ENCODE measurements at places on chromosomes 12 and 14.

DNA sequence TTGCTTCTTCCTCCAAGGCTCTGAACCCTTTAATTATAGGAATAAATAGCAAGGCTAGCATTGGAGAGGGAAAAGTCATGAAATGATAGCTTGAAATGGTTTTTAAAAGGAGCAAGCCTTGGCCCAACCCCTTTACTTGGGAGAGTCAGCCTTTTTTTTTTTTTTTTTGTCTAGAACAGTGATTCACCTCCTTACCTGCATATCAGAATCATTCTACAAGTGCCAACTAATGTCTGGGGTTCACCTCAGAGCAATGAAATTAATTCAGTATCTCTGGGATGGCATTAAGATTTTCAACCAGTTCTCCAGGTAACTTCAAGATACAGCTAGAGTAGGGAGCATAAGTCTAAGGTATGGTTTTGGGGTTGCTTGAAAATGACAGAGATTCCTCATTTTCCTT lies 41.3 kb upstream of the TMTC2 start:
- no peak for DNase-seq

DNA sequence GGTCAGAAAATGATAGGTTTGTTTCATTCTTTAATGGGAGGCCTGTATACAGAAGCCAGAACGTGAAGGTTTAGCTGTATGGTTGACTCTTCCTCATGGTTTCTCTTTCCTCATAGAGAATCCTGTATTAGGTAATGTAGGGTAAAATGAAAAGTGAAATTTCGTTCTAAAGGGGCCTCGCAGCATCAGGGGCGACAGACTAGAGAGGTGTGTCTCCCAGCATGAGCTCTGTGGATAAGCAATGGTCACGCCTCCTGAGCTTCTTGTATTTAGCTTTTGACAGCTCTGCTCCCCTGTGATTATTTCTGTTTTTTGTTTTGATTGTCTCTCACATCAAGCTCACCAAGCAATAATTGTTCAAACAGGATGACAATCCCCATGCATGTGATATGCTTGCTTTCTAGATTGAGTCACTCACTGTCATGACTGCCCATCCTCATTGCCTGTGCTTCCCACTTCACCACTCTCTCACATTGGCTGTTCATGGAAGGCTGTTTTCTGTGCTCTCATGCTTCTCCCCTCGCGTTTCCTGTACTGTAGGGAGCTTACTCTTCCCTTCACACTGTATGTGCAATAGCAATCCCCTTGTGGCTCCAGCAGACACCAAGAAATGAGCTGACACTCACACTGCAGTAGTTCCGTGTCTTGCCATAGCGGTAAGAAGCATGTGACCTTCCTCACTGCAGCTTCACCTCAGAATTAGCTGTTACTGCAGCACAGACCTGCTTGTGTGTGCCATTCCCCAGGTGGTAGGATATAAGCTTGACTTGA lies 44.0 kb downstream of the RAD52 start:
- DNase-seq = no peak

DNA sequence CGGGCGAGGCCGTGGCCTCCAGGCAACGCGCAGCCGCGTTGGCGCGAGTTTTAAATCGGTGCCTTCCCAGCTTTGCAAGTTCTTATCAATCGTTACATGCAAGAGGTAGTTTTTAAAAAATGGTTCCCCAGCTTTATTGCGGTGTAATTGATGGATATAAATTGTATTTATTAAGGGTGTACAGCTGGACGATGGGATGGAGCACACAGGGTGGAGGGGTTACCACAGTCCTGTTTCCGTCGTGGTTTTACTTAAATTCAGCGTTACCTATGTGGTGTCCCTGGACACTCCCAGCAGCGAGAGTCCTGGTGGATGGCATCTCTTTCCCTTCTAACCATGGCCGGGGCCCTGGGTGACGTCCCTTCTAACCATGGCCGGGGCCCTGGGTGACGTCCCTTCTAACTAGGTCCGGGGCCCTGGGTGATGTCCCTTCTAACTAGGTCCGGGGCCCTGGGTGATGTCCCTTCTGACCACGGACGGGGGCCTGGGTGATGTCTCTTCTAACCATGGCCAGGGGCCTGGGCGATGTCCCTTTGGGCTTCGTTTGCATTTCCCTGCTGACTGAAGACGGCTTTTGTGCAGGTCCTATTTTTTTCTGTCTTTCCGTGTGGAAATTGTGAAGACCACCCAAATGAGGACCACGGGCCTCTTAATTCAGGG lies 97.9 kb downstream of the TNFAIP2 start:
- DNase-seq = no peak

GRCh38 chr14:29709490-29709889 lies 218.2 kb downstream of the PRKD1 start:
- DNase-seq = no peak

GRCh38 chr12:45232756-45233372 lies 17.0 kb downstream of the ANO6 start:
- DNase-seq = peak; percentile 16

- no peak for DNase-seq
Measured at GRCh38 chr12:132275110-132275531, 54.3 kb downstream of the GALNT9 start.

DNA sequence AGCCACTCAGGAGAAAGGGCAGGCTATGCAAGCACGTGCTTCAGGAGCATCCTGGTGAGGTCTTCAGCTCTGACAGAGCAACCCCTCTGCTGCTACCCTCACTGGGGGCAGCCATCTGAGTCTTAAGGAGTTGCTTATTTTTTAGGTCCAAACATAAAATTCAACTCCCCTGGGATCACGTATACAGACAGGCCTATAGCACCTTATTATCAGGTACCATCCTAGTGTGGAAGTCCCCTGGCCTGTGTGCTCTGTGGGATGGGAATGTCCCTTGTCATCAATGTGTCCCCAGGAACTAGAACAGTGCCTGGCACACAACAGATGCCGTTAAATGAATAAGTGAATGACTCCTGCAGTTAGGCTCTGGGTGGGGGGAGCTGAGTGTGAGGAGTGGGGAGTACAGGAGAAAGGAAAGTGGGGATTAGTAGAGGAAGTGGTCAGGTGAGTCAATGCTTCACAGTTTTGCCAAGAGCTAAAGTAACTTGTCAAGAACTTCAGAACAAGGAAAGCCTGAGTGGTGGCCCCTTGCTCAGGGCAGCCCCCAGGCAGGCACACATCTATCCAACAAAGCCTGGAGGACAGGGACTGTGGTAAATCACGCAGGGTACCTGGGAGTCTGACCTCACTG lies 33.5 kb downstream of the DAD1 start:
- no peak for DNase-seq

GRCh38 chr12:113232840-113233585 lies 11.7 kb downstream of the TPCN1 start:
- peak; percentile 40 for DNase-seq

DNA sequence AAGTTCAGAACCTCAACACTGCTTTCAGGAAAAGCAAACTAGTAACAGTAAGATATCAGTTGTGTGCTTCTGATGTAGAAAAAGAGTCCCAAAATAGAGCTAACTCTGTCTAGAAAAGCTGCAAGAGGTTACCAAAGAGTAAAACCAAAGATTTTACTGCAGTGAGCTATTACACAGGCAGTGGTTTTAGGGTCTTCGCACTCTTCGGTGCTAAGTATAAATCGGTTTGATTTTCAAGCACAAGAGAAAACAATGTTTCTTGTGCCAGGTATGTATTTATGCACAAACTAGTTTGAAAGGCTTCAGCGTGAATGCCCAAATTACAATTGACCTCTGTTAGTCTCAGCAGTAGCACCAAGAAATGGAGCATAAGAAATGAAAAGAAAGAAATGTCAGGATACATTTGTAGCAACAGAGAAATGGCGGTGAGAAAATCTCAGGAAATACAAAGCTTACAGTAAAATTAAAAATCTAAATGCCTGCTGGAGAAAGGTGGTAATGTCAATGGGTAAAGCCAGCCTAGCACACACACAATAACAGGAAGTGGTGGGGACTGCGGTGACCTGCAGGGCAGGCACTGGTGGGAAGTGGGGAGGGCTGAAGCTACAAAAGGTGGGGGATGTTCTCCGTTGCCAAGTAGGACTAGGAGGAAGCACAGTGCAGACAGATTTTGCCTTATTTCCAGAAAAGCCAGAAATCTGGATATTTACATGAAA lies 18.0 kb upstream of the DYRK2 start:
- DNase-seq = peak; percentile 46

GRCh38 chr12:31369712-31370521 lies 44.0 kb upstream of the SINHCAF start:
- DNase-seq = no peak

DNA sequence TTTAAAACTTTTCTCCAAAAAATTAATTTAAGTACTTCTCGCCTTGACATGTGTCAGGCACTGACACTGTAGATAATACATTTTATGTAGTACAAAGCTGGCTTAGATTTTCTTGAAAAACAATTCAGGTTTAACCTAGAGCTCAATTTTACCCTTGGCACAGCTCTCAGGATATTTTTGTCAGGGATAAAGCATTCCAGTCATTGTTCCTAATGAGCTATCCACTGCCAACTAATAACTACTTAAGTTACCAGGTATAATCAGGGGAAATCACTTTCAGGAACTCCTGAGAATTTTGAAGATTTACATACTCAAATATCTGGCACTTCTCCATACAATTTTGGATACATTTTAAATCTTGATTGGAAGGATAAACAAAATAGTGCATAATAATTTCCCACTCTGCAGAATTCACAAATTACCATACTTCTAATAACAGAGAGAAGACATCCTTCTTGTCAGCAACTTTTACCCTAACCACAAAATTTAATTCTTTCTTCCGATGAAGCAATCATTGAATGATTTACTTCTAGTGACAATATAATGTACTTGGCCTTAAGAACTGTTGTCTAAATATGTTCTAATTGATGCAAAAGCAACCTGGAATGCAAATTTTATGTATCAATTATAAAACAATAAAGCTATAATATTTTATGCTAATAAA lies 4.8 kb downstream of the RASSF9 start:
- DNase-seq = no peak

DNA sequence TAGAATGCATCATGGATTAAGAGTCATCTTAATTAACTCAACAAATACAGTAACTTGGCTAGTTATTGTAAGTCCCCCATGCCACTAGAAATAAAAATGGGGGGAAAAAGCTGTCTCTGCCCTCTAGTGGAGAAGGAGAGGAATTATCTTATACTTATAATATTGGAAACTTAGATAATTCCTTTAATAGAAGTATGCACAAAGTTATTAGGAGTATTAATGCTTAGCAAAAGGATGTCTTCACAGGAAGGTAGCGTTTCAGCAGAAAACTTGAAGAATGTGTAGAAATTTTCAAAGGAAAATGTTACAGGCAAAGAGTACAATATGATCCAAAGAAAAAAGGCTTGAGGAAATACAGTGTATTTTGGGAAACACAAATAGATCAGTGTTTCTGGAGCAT lies 19.8 kb downstream of the OR5AU1 start:
- no peak for DNase-seq

DNA sequence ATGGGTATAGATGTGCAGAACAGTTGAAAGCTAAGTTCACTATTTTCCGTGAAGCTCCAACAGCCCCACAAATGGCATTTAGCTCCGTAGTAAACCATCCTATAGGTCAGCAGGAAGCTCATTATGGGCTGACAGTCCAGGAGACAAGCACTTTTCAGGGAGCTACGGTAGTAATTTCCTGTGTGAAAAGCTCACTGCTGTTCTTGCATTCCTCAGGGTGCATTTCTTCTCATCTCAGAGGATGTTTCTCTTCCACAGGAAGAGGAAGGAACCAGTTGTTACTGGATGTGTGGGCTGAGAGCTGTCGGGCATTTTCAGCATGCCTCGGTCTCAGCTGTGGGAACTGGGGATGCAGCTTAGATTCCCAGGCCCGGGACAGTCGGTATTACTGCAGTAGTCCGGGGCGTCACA lies 72.8 kb downstream of the GALNT4 start:
- DNase-seq = no peak

- no peak for DNase-seq
Measured at GRCh38 chr12:5308216-5308615, 123.7 kb upstream of the NTF3 start.

DNA sequence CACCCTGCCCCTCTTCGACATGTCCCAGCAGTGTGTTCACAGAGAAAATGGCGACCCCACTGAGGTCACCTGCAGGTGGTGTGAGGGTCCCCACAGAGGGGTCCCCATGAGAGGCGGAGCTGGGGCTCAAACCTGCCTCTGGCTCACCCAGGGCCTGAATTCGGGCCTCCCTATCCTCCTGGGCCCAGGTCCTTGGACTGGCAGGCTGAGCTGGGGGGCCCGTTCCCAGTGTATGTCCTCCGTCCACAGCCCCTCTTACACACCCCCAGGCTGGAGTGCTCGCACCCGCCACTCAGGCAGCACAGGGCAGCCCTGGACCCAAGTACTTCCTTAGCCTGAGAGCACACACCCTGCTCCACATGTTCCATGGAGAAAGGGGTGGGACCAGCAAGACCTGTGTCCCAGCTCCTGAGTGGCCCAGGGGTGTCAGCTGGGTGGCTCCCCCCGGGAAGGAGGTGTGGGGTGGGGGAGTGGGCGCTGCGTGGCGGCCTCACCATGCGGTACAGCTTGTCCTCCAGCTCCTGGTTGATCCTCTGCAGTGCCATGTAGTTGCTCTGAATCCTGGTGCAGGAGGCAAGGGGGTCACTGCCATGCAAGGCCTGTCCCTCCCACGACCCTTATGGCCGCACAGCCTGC lies 42.6 kb downstream of the BEGAIN start:
- no peak for DNase-seq

DNA sequence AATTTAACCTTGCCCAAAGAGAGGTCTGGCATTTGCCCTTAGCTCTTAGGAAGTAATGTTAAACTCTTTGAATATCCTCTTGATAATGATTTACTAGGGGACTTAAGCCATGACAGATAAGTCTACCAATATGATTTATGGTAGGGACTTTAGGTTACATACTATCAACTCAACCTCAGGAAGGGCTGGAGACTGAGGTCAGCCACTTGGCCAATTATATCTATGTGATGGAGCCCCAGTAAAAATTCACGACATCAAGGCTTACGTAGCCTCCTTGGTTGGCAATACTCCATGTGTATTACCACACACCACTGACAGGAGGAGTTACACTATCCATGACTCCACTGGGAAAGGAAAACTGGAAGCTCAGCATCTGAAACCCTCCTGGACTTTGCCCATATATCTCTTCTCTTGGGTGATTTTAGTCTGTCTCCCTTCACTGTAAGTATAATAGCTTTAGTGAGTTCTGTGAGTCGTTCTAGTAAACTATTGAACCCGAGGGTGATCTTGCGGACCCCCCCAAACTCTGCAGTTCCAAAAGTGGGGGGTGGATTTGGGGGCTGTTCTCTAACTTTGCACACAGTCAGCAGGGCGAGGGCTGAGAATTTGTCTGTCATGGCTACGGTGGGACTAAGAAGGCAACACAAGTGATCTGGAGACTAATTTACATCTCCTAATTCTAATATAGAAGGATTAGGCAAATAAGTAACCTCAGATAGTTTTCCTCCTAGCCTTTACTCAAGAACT lies 62.3 kb downstream of the R3HDM2 start:
- no peak for DNase-seq

Data from stimulated activated CD4-positive, alpha-beta T cell treated with anti-CD3 and anti-CD28 coated beads, Interleukin-12 subunit alpha, Interleukin-12 subunit beta, amount 100 ng/mL, for 24 hours (primary cell).